CD14-positive monocyte (primary cell): ENCODE measurements at places on chromosomes 11 and 22.

GRCh38 chr11:108253176-108253575 lies 30.3 kb downstream of the ATM start:
- no peak for DNase-seq

DNA sequence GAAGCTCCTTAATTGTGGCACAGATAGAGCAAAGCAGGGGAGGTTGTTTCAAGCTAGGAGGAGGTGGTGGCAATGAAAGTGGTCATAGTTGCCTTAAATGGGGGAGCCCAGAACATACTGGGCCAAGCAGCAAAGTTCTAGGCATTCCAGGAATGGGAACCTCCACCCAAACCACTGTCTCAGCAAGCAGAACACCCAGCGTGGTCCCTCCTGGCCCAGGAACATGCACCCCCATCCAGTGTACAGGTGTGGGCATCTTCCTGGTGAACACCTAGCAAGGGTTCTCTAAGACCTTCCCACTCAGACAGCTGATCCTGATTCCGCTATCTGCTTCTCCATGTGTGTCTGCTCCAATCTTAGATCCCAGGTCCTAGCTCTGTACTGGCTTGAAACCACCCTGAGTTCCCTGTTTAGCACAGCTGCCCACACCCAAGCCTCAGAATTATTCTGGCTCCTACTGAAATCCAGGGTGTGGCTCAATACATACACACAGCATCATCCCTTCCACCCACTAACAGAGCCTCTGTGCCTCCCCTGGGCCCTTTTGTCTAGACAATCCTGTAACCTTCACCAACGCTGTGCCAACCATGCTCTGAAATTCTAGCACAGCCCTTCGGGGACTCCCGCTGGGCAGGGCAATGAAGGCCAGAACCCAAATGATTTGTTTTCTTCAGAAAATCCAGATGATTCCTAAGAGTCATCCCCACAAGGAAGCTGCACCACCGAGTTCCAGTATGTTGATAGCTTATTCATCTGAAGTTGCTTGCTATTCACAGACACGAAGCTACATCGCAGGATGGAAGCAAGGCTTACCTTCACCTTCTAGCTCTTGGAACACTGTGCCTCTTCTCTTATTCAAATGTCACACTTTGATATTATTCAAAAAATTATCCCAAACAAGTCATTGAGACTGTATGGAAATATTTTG lies 76.6 kb downstream of the ABTB2 start:
- DNase-seq, result no peak

DNA sequence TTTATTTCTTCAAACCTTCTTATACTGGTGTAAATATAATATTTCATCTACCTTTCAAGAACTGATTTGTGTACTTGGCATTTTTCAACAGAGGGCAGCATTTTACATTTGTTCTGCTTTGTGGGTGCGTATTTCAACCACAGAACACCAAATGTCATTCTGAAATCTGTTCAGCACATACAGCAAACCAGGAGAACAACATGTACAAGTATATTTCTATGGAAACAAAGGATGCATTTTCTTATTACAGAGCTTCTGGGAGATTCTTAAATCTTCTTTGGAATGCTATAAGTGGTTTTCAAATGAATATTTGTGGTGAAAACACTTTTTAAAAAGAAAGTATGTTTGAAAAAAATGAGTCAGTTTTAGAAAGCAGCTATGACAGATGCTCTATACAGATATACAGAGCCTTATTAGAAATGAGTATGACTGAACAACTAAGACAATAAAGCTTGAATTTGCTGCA lies 946.0 kb downstream of the FAM181B start:
- DNase-seq, result no peak

DNA sequence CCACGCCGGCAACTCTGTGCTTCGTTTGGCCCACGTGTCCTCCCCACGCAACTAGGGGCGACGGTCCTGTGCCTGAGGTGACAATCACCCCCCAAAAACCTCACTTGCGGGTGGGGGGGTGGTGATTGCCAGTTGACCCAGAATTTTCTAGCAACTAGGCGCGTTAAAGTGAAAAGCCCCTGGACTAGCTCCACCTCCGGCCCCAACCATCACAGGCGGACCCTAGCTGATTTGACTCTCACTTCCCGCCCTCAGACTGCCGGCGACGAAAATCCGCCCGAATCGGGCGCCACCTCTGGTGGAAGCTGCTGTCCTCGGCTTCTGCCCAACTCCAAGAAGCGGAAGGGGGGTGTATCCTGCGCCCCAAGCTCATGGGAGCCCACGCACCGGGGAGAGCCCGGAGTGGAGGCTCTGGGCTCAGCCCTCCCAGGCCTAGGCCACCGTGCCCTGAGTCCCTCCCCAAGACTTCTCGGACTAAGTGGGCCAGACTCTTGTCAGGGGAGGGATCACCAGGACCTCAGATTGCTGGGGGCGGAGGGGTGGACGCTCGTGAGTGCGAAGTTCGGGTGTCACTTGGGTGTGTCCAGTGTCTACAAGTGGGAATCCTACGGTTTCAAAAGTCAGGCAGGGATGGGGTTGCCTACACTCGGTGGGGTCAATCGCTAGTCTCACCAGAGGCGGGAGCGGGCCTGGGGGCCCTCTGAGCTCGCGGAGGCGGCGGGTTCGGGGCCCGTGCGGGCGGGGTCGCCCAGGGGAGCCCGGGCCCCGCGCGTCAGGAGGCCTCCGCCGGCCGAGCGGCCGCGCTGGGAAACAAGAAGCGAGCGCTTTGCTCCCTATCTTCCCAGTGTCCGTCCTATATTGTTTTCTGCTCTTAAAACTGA lies 12.3 kb downstream of the PAX6 start:
- no peak for DNase-seq

DNA sequence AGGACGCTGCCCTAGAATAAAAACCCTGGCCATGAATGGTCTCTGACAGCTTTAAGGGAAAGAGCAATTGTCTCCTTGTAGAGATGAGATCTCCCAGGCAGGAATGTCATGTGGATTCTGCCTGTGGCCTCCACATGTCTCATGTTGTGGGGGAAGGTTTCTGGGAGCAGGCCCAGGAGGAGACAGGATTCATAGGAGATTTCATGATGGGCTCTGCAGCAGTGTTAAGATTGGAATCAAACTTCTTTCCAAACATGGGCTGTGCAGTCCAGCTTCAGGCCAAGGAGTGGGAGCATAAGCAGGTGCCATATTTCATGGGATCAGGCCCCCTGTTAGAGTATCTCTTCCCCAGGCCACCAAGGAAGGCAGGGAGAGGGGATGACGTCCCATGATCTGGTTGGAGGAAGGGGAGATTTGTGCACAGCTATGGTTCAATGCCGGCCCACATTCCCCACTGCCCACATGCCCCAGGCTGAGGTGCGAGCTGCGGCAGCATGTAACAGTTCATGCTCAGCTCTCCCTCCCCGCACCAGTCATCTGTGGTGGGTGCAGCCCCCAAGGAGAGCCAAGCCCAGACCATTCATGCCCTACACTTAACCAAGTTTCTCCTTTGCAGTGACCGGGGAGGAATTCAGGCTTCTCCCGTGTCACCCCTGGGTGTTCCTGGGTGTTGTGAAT lies 42.5 kb downstream of the LMO1 start:
- DNase-seq, result no peak

DNA sequence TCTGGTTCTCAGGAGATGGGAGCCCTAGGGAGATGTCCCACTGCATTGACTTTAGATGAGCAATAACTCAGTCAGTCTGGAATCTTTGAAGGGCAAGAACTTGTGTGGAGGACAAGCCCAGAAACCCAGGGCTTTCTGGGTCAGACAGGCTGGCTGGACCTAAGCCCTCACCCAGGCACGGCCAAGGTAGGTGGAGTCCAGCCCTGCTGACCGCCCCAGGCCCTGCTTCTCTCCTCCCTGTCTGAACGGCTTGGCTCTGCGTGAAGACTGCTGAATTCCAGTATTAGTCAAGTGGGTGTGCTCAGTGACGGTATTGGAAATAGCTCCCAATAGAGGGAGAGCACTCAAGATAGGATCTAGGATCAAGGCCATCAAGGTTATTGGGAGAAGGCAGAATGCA lies 6.1 kb downstream of the CXCR5 start:
- DNase-seq, result no peak

DNA sequence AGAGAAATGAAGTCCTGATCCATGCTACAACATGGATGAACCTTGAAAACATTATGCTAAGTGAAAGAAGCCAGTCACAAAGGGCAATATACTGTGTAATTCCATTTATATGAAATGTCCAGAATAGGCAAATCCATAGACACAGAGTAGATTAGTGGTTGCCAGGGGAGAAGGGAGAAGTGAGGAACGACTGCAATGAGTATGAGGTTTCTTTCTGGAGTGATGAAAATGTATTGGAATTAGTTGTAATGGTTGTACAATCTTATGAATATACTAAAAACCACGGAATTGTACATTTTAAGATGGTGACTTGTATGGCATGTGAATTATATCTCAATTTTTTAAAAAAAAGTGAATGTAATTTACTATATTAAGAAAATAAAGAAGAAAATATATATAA lies 83.1 kb upstream of the GDPD4 start:
- no peak for DNase-seq

GRCh38 chr22:38165922-38166593 lies 15.6 kb downstream of the PLA2G6 start:
- no peak for DNase-seq

DNA sequence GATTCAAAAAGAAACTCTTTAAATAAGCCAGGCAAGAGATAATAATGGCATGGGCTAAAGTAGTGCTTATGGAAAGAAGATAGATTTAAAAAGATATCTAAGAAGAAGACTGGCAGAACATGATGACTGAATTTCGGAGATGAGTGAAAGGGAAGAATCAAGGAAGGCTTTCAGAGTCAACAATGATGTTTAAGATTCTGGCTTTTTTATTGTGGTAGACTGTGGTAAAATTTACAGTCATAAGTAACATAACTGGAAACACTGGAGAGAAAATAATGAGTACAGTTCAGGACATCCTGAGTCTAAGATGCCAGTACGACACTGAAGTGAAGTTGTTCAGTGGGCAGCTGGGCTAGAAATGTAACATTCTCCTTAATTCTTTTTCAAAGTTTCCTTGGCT lies 85.2 kb downstream of the PHF21A start:
- DNase-seq, result no peak

DNA sequence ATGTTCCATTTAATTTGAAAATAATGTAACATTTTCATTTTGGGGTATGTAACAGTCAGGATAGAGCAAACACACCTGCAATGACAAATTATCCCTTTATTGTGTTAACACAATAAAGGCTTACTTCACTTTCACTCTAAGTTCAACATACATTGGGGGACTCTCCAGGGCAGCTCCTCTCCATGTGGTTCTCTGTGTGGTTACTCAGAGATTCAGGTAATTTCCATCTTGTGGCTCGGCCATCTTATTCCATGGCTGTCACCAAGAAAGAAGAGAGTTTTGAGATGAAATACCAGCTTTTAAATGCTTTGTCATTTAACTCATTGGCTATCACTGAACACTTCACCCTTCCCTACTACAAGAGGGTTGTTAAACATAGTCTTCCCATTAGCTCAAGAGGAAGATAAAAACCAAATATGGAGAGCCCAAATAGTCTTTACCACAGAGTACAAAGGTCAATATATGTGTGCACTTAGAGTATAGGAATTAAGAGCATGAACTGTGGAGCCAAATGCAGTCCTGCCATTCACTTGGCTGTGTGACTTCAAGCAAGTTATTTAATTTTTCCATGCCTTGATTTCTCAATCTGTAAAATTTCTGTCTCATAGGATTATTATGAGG lies 10.6 kb upstream of the TPH1 start:
- DNase-seq, result no peak

DNA sequence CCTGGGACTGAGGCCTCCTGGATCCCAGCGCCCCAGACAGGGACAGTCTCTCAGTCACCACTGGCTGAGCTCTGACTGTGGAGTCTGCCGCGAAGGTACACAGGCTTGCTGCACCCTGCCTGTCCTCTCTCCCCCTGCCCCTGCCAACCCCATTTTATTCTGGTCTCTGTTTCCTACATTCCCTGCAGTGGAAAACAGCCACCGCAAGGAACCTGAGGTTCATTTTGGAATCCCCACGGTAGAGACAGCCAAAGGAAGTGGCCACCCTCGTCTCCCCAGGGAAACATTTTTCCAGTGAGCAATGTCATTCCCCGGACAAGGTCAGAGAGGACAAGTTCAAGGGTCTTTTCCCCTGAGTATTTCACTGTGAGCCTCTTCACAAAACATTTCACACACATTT lies 56.6 kb downstream of the FBXO7 start:
- DNase-seq, result no peak

- peak; percentile 64 for DNase-seq
These were observed 70.6 kb upstream of the EP300 start for GRCh38 chr22:41021613-41022454.

DNA sequence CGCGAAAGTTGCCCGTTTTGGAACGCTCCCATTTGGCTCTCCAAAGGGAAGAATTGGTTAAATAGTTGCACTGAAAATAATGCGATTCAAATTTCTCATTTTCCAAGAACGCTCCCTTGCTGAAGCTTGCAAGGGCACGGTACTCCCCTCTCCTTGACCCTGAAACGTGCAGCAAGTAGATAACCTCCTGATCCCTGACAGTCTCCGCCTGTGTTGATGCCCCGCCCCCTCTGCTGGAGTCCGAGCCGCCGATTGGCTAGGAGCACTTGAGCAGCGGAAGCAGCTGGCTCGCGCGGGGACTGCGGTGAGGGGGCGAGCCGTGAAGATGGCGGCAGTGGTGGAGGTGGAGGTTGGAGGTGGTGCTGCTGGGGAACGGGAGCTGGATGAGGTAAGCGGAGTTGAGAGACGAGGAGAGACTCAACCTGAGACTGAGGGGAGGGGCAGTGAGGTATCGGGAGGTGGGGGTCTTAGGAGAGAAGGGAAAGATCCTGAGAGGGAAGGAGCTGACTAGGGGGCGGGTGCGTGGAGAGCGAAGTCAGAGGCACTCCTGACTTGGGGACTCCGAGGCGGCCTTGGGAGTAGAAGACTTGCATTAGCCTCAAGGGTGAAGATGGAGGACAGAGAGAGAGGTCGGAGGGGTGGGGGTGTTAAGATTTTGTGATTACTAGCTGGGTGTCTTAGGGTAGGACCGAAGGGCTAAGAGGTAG lies at the start of gene RNF121:
RNF121 (plus strand) TSS at position 310 of the 707 bp plus-strand sequence; CDS start at position 326, 16 bp downstream.
- peak; percentile 90 for DNase-seq

GRCh38 chr22:47460861-47461260 lies 698.4 kb downstream of the TBC1D22A start:
- DNase-seq, result no peak

DNA sequence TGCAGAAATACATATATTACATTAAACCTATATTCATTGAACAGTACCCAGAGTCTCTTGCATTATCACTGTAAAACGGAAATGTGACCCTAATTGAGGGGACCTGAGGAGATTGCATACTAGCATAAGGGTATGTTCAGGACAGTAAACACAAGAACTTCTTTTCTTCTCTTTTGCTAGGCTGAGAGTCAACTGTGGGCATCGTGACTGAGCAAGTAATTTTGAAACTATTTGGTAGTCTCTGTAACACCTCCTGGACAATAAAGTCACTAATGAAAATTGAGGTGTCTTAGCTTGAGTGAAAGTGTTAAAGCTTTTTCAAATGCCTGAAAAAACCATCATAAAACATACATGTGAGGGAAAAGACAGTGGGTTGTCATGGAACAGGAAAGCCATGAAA lies 90.9 kb downstream of the PDHX start:
- no peak for DNase-seq
